Globus pallidus (tissue), 1 donor: ENCODE measurements at places on chromosomes 12 and 14.
A peak's percentile ranks its signal among the peaks of the same experiment; 100 is the strongest.

- DNase-seq, result no peak
These were observed 13.7 kb downstream of the CHFR start for GRCh38 chr12:132873724-132874123.

DNA sequence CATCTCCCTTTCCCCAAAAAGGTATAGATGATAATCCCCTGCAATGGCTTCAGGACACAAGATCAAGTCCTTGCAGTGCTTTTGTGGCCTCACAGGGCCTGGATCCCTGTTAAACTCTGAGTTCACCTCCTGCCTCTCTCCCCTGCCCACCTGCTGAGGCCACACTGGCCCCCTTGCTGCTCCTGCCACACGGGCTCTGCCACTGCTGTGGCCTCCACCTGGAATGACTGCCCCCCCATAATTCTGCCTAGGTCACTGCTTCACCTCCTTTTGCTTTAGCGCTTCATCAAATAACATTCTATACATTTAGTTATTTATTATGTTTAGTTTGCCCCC lies 653 bp upstream of the IFI27 start:
- DNase-seq, result no peak

GRCh38 chr12:110583137-110584059 lies at the start of gene PPTC7:
Gene PPTC7 (minus strand): TSS chr12:110583318. CDS start chr12:110583031, 287 bp downstream.
- peak; percentile 97 for DNase-seq

GRCh38 chr12:101919447-101919846 lies 42.1 kb downstream of the DRAM1 start:
- no peak for DNase-seq

DNA sequence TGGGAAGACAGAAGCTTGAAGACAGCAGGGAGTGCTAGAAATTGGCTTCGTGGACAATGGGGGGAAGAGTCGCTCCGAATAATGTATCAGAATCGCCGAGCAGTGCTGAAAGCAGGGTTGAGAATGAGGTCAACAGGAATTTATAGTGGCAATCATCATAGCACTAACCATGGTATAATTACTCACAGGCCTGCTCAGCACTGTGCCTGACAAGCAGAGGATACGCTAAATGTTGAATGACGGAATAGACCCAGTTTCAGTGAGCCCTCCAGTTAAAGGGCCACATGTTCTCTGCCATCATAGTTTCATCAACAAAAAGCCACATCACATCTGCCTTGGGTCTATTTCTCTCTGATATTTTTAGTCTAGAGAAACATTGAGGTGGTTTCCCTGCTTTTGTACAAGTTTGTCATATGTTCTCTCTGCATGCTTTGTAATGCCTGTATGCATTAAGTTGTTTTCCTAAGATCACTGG lies 130.3 kb upstream of the EGLN3 start:
- DNase-seq, result no peak

- DNase-seq, result no peak
These were observed 34.0 kb downstream of the PLEKHD1 start for GRCh38 chr14:69518289-69519101.

GRCh38 chr12:69002969-69003368 lies 70.0 kb upstream of the CPM start:
- no peak for DNase-seq

GRCh38 chr14:95185033-95185766 lies 27.9 kb upstream of the DICER1 start:
- DNase-seq, result no peak

- no peak for DNase-seq
These were observed 137.6 kb upstream of the TMTC1 start for GRCh38 chr12:29921307-29921706.

- peak; percentile 46 for DNase-seq
These were observed 65.2 kb downstream of the PAPOLA start for GRCh38 chr14:96567289-96567899.

DNA sequence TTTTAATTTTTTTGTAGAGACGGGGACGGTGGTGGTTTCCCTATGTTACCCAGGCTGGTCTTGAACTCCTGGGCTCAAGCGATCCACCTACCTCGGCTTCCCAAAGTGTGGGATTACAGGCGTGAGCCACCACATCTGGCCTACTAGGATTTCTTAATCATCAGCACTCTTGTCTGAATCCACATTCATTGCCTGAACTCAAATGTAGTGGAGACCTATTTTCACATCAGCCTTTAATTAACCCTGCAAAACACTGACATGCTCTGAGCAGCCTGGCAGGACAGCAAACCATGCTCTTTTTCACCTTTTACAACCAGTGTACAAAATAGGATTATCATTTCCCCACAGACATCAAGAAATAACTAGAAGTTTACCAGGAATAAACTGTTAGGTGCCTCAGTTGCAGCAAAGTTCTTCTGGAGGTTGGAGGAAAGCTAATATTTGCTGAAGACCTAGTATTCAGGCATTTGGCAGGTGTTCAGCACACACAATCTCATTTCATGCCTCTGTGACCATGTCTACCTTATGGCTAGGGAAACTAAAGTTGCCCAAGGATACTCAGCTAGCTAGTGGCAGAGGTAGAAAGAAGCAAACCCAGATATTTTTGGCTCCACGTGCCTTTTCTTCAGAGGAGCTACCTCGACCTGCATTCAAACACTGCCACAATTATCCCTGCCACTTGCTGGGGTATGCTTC lies 37.7 kb downstream of the CFL2 start:
- DNase-seq, result no peak

DNA sequence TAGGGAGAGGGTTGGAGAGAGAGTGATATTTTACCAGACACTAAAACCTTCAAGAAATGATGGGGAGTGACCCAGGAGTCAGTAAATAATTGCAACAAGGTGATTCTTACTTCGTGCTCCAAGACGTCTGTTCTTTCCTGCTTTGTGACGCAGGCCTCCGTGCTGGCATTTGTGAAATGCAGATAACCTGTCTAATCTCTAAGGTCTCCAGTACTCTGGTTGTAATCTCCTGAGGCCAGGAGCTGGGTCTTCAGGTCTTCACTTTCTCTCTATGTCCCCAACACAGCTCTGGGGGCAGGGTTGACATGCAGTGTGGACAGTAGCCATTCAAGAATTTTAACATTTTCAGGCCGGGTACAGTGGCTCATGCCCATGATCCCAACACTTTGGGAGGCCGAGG lies 53.1 kb downstream of the CD9 start:
- DNase-seq, result no peak

DNA sequence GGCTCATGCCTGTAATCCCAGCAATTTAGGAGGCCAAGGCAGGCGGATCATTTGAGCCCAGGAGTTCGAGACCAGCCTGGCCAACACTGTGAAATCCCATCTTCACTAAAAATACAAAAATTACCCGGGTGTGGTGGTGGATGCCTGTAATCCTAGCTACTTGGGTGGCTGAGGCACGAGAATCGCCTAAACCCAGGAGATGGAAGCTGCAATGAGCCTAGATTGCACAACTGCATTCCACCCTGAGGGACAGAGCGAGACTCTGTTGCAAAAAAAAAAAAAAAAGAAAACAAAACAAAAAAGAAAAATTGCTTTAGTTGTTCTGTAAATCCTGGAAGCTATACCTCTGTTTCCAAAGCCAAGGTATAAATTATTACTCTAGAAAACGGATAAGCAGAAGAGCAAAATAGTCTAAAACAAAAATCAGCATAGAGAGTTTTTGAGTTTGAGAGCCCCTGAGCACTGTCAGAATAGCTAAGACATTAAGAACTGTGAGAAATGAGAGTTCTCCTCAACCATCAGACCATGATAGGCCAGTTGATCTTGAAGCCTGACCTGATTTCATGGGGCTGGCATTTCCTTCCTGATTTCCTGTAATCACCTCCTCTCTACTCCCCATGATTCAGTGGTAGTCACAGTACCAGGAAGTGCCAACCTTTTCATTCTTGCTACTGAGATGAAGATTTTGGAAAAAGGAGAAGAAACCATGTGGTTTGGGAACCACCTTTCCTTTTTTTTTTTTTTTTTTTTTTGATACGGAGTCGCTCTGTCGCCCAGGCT lies 31.7 kb downstream of the ATP2A2 start:
- DNase-seq, result no peak

- peak; percentile 62 for DNase-seq
These were observed 2.4 kb downstream of the NCOR2 start for GRCh38 chr12:124564971-124565491.

- no peak for DNase-seq
These were observed 1.7 kb downstream of the KLHDC2 start for GRCh38 chr14:49769581-49770211.

DNA sequence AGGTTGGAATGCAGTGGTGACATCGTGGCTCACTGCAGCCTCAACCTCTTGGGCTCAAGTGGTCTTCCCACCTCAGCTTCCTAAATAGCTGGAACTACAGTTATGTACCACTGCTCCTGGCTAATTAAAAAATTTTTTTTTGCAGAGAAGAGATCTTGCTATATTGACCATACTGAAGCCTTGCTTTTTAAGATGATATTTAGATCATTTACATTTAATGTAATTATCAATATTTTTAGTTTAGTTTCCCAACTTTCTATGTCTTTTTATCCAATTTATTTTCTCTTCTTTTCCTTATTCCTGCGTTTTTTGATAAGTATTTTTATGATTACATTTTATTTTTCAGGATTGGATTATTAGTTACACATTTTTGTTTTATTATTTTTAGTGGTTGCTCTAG lies 340.1 kb downstream of the APAF1 start:
- no peak for DNase-seq

- DNase-seq, result no peak
These were observed 6.6 kb upstream of the KLRD1 start for GRCh38 chr12:10301103-10301502.

- no peak for DNase-seq
These were observed 2.1 kb upstream of the NCOR2 start for GRCh38 chr12:124569375-124570148.

- DNase-seq, result no peak
These were observed 9.2 kb downstream of the EXOC3L4 start for GRCh38 chr14:103103461-103104388.

DNA sequence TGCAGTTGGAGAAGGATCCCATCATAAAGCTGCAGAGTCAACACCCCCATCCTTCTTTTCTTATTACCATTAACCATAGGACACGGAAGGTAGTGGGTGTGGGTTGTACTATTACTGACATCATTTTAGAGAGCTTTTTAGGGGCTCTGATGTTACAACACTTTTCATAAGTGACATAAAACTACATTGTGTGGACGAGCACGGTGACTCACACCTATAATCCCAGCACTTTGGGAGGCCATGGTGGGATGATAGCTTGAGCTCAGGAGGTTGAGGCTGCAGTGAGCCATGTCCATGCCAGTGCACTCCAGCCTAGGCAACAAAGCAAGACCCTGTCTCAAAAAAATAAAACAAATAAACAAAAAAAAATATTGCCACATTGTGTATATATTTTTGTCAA lies 167.1 kb downstream of the DUSP6 start:
- DNase-seq, result no peak

GRCh38 chr14:59356312-59356711 lies 108.9 kb downstream of the GPR135 start:
- DNase-seq, result no peak
